ENCODE measurements at places on chromosomes 5 and 9. TPM values are rescaled to one million over a fixed set of nuclear protein-coding genes. Genes with fewer than 3 reads are reported as not detected.

Gene EQTN
- not detected for total RNA-seq

Gene KIF12
- not detected for total RNA-seq

Gene CDH18
- not detected for total RNA-seq

Gene TRPM6
- total RNA-seq, result 0.22 TPM

Gene ISL1
- not detected for total RNA-seq
